ENCODE measurements at places on chromosomes 2 and 18. TPM values are rescaled to one million over a fixed set of nuclear protein-coding genes. Genes with fewer than 3 reads are reported as not detected.

DNA sequence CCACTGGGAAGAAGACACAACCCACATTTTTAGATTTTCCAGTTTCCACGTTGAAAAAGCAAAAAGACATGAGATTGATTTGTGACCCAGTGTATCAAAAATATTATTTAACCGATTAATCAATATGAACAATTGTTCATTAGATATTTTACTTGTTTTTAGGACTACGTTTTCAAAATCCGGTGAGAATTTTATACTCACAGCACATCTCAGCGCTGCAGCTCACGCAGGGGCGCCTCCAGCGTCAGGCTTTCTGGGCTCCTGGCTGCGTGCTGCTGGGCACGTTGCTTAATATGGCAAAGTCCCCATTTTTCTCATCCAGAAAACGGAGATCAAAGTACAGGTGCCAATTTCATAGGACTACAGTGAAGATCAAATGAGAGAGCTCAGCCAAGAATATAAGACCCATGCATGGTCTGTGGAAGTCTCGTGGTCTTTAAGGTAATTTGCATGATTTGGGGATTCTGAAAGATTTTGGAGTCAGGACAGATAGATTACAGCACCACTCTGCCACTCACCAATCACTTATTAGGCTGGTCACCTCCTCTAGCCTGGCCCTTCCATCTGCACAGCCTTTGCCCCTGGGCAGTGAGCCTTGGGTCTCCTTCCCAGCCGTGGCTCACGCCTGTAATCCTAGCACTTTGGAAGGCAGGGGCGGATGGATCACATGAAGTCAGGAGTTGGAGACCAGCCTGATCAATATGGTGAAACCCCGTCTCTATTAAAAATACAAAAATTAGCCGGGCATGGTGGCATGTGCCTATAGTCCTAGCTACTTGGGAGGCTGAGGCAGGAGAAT is 36.2 kb downstream of the PTPN18 start:
- no peak for DNase-seq

Gene VIL1
- total RNA-seq = not detected

DNA sequence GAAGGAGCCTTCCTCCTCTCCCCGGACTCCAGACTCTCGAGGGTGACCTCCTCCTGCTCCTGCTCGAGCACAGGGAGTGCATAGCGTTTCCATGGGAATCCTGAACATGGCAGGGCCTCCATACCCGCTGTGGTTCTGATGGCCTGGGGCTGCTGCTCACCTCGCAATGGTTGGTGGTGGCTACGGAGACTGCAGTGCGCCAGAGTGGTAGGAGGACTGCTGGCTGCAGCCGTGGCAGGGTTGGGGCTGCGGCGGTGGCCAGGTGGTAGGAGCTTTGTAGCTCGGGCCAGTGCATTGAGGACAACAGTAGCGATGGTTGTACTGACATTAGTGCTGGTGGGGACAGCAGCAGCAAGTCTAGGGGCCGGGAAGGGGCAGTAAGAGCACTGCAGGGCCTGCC is 32.0 kb upstream of the ANKRD62 start:
- no peak for DNase-seq

- no peak for DNase-seq
Observed at GRCh38 chr2:21740484-21740883, 616.7 kb downstream of the TDRD15 start.

Gene PPP3R1
- total RNA-seq = 57.1 TPM

GRCh38 chr18:28834889-28835288 is 658.0 kb upstream of the CDH2 start:
- DNase-seq = peak; percentile 41

DNA sequence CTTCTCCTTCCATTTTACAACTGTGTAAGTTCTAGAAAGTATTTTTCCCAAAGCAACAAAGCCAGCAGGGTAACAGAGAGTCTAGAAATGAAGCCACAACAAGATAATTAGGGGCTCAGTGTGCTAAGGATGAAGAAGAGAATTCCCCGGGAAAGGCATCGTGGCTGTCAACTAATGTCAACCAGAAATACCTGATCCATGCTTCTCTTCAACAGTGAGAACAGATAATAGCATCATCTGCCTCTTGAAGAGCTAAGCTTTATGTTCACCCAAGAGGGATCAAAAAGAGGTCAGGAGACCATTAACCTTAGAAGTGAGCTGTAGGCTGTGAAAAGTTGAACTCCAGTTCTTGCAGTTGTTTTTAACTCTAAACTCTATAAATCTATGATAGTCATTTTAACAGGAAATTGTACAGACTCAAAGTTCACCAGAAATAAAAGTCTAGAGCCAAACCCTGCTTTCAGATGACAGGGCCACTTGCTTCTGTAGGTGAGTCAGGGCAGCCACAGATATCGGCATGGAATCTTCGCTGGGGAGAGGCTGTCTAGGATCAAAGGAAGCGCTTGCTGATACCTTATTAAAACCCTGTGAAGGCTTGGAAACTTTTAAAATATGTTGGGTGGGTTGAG is 540.7 kb upstream of the ID2 start:
- DNase-seq = no peak

DNA sequence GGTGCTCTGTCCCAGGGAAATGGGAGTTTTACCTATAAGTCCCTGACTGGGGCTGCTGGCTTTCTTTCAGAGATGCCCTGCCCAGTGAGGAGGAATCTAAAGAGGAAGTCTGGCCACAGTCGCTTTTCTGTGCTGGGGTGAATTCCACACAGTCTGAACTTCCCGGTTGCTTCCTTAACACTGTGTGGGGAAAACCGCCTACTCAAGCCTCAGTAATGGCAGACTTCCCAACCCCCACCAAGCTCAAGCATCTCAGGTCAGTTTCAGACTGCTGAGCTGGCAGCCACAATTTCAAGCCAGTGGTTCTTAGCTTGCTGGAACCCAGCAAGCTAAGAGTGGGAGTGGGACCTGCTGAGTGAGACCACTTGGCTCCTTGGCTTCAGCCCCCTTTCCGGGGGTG is 54.9 kb downstream of the NUP35 start:
- no peak for DNase-seq

GRCh38 chr2:177053038-177053437 is 159.6 kb upstream of the HNRNPA3 start:
- DNase-seq = no peak

Gene PSTPIP2
- total RNA-seq = 3.8 TPM

Gene ST8SIA3
- 0.10 TPM for total RNA-seq

GRCh38 chr2:203918839-203919238 is 17.7 kb upstream of the ICOS start:
- DNase-seq = no peak

DNA sequence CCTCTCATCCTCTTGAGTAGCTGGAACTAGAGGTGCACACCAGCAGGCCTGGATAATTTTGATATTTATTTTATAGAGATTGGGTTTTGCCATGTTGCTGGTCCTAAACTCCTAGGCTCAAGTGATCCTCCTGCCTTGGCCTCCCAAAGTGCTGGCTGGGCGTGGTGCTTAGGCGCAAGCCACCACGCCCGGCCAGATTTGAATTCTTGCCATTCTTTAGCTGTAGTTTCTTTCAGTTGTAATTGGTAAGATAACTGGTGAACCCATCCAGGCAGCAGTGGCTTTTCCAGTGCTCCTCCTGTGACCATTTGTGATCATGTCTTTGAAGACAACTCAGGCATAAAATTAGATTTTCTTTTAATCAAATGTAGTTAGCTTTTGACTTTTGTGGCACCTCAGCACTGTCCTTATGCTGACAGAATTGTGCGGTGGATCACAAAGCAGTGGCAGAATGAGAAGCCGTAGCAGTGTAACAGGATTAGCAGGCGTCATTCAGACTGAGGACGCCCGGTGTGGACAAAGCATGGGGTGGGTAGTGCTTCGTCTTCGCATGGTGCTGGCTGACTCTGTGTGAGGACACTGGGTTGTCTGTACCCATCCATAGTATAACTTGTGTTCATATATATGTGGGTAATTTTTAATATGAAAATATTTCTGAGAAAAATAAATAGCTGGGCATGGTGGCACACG is 30.0 kb upstream of the TOGARAM2 start:
- no peak for DNase-seq

Gene DSC2
- total RNA-seq = 54.9 TPM

GRCh38 chr2:68319398-68320117 is at the start of gene CNRIP1:
CNRIP1 (minus strand) TSS chr2:68319949; CDS start chr2:68319400, 549 bp downstream.
- DNase-seq = peak; percentile 87

Gene GTF2A1L
- total RNA-seq = 5.0 TPM

DNA sequence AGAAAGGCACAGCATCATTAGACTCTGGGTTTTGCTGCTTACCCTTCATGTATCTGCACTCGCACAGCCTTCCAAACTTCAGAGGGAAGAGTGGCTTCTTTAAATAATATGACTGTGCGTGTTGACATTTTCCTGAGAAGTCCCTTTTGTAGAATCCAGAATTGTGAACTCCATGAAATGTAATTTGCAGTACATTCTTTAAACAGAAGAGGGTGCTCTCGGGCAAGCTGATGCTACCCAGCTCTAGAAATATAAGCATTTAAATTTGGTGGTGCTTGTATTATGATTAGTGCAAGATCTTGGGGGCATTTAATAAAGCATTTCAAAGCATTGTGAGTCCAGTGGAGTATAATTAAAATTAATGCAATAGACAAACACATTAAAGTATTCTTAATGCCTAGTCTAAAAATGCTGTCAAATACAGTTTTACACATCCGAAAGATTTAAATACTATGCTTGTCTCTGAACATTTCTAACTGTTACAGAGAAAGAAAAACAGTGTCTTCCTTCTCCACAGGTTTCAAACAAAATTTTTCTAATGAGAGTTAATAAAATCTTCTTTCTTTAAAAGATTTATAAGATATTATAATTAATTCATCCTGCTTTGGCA is 17.3 kb upstream of the GTF2A1L start:
- peak; percentile 80 for DNase-seq

GRCh38 chr2:10984418-10985135 is 72.8 kb downstream of the KCNF1 start:
- peak; percentile 40 for DNase-seq

GRCh38 chr2:39127973-39128372 is 7.1 kb upstream of the SOS1 start:
- peak; percentile 43 for DNase-seq

Gene DSG1
- 17.2 TPM for total RNA-seq

Gene REG3G
- total RNA-seq = not detected

DNA sequence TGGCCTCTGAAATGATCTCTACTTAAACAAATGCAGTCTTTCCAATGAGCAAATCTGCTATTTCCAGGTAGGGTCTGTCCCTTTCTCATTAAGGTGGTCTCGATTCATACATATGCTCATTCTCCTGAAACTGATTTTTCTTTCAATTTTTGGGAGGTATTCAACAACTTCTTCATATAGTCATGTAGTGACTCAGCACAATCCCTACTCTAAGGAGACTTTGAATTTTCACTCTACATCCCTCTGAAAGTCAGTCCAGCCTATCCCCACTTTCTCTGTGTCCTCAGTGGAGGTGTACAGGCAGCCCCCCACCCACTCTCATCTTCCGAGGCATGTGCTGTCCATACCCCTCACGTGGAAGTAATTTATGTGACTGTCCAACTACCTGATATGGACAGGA is 99.9 kb upstream of the ACAA2 start:
- DNase-seq = no peak

- no peak for DNase-seq
Observed at GRCh38 chr2:143754742-143755141, 625.5 kb downstream of the ARHGAP15 start.

Gene VWC2L
- not detected for total RNA-seq

- DNase-seq = no peak
Observed at GRCh38 chr2:49702740-49703139, 548.4 kb upstream of the FSHR start.

Gene SDC1
- total RNA-seq = 44.2 TPM

Data from tongue (tissue), 3 donors.